Activated CD4-positive, CD25-positive, alpha-beta regulatory T cell treated with anti-CD3 and anti-CD28 coated beads, Interleukin-2, amount 50 U/mL, for 16 hours (primary cell): ENCODE measurements at places on chromosomes 12 and 14.

- DNase-seq = no peak
Observed at GRCh38 chr12:70994217-70994788, 73.8 kb upstream of the PTPRR start.

DNA sequence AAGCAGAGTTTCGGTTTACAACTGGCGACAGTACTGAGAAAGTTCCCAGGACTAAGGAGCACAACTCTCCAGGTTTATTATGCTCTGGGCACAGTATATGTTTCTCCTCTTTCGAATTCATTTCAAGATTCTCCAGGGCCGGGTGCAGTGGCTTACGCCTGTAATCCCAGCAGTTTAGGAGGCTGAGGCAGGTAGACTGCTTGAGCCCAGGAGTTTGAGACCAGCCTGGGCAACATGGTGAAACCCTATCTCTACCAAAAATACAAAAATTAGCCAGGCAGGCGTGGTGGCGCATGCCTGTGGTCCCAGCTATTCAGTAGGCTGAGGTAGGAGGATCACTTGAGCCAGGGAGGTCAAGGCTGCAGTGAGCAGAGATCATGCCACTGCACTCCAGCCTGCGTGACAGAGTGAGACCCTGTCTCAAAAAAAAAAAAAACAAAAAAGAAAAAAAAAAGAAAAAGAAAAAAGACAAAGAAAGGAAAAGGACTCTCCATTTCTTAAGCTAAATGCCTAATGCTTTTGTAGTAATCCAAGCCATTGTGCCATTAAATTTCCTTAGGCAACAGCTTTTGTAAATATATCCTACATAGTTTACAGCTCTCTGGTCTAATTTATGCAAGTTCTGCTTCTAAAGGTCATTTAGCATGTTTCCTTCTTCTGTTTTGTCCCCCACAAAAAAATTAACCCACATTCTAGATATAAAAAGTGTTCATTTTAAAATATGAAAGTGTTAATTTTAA is 34.8 kb downstream of the ATL1 start:
- no peak for DNase-seq

GRCh38 chr12:39835517-39836489 is 216.2 kb upstream of the ABCD2 start:
- no peak for DNase-seq

DNA sequence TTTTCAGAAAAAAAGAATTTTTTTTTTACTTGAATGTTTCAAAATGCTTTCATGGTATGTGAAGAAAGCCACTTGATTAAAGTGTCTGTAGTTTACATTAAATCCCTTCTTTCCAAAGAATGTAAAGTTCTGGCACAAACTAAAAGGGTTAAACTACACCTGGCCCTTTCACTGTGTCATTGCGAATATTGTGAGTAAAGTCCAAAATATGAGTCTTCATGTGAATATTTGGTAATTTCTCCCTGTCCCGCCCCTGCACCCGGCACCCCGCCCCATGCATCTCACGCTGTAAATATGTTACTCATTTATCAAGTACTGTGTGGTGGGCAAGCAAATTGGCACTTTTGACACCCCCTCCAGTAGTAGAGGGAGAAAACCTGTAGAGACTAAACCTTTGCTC is 274.7 kb downstream of the TTC6 start:
- no peak for DNase-seq

- DNase-seq = no peak
Observed at GRCh38 chr12:89160716-89161123, 191.6 kb downstream of the DUSP6 start.

- no peak for DNase-seq
Observed at GRCh38 chr12:32070370-32070769, 36.3 kb upstream of the BICD1 start.

DNA sequence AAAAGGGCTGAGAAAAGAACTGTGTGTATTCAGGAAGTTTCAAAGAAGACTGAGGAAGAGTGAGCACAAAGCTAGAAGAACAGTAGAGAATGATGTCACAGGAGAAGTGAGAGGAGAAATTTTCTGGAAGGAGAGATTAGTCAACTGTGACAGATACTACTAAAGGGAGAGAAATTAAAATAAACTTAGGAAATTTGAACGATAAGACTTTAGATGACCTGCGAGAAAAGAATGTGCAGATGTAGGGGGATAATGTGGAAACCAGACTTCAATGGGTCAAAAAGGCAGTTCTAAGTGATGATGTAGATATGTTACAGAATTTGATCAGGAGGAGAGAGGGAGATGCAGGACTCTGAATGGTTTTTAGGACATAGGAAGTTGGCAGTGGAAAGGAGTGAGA is 287.4 kb downstream of the SYT1 start:
- no peak for DNase-seq

DNA sequence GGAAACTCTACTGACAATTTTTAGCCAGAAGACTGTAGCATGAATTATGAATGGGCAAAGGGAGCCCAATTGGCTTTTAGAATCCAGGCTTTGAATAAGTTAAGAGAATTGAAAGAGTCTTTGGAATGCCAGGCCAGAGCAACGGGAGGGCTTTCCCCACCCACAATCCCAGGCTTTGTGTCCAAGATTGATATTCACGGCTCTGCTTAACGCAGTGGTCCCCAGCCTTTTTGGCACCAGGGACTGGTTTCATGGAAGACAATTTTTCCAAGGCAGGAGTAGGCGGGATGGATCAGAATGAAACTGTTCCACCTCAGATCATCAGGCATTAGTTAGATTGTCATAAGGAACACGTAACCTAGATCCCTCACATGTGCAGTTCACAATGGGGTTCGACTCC is 79.6 kb downstream of the EPS8 start:
- no peak for DNase-seq

DNA sequence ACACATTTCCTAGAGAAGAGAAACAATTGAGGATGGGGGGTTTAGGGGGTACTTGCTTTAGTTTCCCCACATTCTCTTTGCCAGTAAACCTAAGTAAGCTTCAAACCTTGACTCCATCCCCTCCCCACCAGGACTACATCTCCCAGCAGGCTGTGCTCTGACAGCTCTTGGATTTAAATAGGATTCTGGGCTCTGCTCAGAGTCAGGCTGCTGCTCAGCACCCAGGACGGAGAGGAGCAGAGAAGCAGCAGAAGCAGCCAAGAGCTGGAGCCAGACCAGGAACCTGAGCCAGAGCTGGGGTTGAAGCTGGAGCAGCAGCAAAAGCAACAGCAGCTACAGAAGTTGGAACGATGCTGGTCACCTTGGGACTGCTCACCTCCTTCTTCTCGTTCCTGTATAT is 20.6 kb downstream of the RDH12 start:
- DNase-seq = no peak

- DNase-seq = no peak
Observed at GRCh38 chr12:42477941-42478340, 111.6 kb downstream of the PRICKLE1 start.
